Activated naive CD4-positive, alpha-beta T cell (primary cell): ENCODE measurements at places on chromosomes 3 and 15.

- DNase-seq, result no peak
Observed at GRCh38 chr3:166013073-166013679, 176.0 kb upstream of the BCHE start.

GRCh38 chr3:84959470-84960271 is 882 bp downstream of the CADM2 start:
- DNase-seq, result no peak

GRCh38 chr15:68231102-68231818 is 1.7 kb upstream of the CLN6 start:
- no peak for DNase-seq

DNA sequence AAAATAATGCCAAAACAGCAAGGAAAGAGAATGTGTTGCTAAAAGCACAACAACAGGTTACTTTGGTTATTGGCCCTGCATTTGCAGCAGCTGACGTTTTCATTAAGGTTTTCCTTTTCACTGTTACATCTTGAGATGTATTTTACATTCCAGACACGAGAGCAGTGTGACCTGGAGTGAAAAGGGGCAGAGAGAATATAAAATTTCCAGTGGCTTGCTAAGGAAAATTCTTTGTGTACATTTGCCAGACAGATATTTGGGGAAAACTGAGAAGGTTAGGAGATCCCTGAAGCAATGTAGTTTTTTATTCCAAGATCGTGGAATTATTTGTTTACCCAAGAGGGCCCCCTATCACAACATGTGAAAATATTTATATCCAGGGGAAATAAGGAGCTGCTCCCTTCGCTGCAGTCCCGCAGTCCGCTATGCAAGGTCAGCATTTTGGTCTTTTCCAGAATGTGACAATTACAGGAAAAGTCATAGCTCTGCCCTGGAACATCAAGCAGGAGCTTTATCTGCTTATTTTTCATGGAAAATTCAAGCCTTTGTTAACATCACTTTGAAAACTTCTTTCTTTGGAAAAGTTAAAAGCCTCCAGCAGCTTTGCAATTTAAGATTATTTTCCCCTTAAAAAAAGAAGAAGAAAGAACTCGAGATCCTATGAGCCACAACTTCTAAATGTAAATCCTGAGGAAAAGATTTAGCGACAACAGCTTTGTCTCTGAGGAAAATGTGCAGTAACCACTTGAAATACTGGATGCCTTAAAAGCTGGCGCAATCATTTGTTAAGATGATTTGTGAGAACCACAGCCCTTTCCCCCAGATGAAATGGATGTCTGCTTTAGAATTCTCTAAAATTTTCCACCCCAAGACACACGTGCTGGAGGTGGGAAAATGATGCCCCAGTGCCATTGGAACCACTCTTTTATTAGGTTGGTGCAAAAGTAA is 256.4 kb upstream of the TPM1 start:
- DNase-seq, result no peak

DNA sequence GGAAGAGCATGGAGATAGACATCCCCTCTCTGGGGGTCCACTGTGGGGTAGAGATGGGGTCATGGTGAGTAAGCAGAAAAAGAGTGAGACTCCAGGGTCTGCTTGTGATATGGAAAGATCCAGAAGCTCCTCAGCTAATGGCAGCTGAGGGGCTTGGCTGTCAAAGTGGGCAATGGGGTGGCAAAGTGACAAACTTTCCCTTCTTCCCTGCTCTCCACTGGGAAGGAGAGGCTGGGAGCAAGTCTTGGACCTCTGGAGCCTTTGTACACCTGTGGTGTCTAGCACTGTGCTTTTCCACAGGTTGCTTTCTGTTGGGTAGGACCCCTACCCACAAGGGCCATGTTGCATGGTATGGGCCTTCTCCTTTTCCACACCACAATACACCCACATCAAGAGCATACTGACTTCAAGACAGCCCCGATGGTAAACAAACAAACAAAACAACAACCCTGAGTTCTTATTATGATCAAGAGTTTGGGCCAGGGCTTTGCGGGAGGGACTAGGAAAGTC is 3.5 kb downstream of the ITGA11 start:
- DNase-seq, result no peak

DNA sequence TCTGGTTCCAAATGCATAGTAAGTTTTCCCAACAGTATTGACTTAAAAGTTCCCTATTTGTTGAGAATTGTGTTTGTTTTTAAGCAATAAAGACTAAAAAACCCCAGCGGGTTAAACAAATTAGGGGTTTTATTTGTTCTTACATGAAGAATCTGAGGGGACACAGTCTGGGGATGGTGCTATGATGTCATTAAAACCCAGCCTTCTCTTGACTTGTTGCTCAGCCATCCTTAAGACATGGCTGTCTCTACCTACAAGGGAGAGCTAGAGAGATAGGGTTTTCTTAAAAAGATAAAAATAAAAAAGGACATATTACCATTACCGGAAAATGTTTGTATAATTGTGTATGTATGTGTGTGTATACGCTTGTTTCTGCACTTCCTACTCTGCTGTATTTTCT is 11.7 kb upstream of the ARL14 start:
- no peak for DNase-seq
